COR-L47 (cell line): ENCODE measurements at places on chromosomes 6 and 20.
A peak's percentile ranks its signal among the peaks of the same experiment; 100 is the strongest.

DNA sequence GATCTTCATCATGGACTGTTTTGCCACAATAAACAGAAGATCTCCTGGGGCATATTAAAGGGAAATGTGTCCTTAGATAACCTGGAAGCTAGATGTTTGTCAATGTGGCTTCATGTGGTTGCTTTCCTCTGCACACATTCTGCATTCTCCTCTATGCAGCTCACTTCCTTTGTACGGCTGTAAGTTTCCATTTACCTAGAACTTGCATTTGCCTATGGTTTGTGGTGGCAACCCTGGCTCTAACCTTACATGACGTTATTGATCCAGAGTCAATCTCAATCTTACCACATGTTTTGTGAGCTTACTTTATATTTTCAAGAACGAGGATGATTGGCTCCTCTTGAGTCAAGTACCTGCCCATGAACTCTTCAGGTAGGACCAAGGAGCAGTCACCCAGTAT lies 863.1 kb downstream of the MAFB start:
- no peak for DNase-seq

GRCh38 chr6:89032599-89032998 lies 48.0 kb upstream of the PNRC1 start:
- no peak for DNase-seq

DNA sequence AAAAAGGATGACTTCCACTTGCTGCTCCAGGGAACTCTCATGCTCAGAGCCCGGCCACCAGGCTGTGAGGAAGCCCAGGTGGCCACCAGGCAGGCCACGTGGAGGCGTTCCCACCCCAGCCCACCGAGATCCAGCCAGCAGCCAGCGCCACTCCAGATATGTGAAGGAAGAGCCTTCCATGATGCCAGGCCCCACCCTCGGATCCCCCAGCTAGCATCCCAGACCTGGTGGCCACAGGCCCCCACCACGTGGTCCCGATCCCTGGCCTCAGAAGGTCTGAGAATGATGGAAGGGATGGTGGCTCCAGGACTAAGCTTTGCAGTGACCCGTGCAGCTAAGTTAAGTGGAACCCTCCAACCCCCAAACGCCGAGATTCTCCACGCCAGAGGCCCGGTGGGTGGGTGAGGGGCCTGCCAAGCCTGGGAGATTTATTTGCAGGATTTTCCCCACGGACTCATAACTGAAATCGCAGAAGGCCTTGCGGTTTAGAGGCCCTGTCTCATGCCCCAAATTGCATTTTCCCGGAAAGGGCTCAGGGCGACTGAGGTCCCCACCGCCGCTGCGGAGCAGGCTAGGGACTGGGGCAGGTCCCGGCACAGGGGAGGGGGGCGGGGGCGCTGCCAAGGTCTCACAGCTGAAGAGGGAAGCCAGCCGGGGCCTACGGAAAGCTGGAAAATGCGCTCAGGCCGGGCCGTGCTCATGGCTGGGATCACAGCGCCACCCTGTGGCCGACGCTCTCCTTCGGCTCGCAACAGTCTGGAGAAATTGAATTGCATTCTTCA lies 31.1 kb upstream of the CST7 start:
- DNase-seq: peak; percentile 77

DNA sequence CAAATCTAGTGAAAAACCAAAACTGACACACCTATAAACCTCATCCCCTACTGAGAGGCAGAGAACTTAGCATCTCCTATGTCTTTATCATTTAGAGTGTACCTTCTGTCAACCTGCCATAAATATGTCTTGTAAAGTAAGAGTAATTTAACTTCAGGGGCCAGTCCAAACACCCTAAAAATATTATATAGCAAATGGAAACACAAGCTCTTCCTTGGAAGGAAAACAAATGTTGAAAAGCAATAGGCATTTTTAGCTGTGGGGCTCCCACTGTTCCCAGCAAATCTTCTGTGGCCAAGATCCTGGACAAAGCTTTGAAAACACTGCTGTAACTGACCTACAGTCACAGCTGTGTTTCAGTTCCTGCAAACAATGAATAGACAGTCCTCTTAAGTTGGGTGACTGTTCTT lies 140.0 kb upstream of the RNF217 start:
- no peak for DNase-seq

DNA sequence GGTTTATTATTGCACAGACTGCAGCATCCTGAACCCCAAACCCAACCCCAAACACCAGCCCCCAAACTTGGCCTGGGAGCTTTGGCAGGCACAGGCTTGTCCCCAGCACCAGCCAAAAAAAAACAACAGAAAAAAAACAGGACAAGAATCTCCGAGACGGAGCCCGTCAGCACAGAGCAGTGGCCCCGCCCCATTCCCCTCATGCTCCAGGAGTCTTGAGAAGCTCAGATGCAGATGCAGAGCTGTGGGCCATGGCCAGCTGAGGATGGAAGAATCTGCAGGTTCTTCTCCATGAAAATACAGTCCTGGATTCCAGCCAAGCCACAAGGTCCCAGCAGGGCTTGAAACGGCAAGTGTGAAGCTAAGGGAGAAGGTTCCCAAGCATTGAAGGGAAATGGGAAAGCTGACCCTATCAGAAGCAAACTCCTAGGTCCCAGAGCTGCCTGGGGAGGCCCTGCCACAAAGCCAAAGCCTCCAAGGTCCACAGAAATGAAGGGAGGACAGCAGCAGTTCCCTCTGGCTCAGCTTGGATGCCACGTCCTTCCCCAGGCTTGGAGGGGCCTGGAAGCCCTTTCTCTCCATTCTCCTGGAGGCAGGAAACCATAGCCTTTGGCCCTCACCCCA lies 75.2 kb downstream of the JPH2 start:
- DNase-seq: no peak

- no peak for DNase-seq
Observed at GRCh38 chr6:151021896-151022295, 156.4 kb downstream of the MTHFD1L start.

DNA sequence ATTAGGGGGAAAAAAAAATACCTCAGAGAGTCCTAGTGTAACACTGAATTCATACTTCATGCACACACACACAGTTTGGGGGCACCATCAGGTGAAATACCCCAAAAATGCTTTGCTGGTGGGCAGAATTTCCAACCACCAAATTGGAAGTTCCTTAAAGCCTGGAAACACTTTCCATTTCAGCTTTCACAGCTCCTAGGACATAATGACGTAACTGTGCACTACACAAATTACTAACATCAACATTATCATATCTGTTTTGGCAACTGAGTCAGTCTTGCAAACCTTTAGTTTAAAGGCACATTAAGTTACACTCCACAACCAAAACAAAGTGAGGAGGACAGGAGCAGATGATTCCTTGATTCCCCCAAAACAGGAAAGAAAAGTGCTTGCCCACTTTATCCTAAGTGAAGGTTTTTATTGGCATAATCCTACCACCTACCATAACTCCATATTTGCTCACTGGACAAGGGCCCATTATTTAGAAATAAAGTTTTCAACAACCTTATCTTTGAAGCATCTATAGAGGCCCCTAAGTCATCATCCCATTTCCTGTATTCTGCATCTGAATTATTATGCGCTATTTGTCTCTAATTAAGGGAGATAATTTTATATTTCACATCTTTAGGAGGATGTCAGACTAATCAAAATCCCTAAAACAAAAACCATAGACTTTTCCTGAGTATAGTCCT lies 3.4 kb downstream of the MBOAT1 start:
- no peak for DNase-seq

DNA sequence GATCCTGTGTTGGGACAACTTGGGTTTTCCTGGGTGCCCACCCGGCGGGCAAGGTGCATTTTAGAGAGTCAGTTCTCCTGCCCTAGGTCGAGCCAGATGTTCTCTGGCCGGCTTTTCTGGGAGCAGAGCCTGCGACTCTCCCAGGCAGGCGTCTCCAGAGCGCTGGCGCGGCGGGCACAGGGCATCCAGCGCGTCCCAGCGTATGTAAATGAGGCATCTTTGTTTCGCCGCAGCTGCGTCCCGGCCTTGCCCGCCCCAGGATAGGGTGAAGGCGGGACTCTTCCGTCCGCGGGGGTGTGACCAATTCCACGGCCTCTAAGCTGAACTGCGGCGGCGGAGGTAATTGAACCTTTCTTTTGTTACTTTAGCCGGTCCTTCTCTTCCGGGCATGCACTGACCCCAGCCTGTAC lies 9.1 kb downstream of the GRIK2 start:
- no peak for DNase-seq
